IMR-90 (cell line): ENCODE measurements at places on chromosomes 12 and 14. TPM values are rescaled to one million over a fixed set of nuclear protein-coding genes. Genes with fewer than 3 reads are reported as not detected.

The CD163 gene
- polyA plus RNA-seq, result not detected in 2 replicates

The AJUBA gene
- polyA plus RNA-seq, result 46.3 and 46.4 TPM in 2 replicates

DNA sequence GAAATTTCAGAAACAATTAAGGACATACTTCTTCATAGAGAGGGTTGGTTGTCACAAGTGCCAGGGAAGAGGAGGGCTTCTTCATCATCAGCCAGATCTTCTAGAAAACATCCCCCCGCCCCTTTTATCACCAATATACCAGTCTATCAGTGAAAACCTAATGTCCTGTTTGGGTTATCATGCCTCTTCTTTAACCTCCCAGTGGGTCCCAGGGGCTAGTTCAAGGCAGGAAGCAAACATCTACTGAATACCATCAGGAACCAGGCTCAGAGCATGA lies 13.3 kb upstream of the KRT86 start:
- peaks cover 14% of the 10 kb centered on the region for H3K4me1 ChIP-seq
- no peak overlapping the region for H3K27ac ChIP-seq
- DNase-seq, result no peak
- no peak overlapping the region for H3K4me3 ChIP-seq

GRCh38 chr12:62294378-62294777 lies 34.2 kb downstream of the USP15 start:
- H3K4me1 ChIP-seq, result peaks cover 3% of the 10 kb centered on the region
- H3K27me3 ChIP-seq, result no peaks in the 10 kb centered on the region
- no peak overlapping the region for H3K4me3 ChIP-seq
- H3K36me3 ChIP-seq, result peaks cover 12% of the 10 kb centered on the region
- no peak for DNase-seq

- no peaks in the 10 kb centered on the region for H3K36me3 ChIP-seq
- no peak overlapping the region for H3K4me3 ChIP-seq
- H3K27ac ChIP-seq, result no peak overlapping the region
- H3K27me3 ChIP-seq, result no peaks in the 10 kb centered on the region
- DNase-seq, result peak; percentile 64
Measured at GRCh38 chr14:49940808-49941421, 48.0 kb downstream of the ARF6 start.

The TCL1B gene
- not detected in 2 replicates for polyA plus RNA-seq

GRCh38 chr14:24535737-24536136 lies 27.7 kb upstream of the CMA1 start:
- H3K36me3 ChIP-seq, result no peaks in the 10 kb centered on the region
- no peak overlapping the region for H3K4me3 ChIP-seq
- H3K27ac ChIP-seq, result no peak overlapping the region

- no peak for DNase-seq
- peaks cover 7% of the 10 kb centered on the region for H3K4me1 ChIP-seq
- no peak overlapping the region for H3K27ac ChIP-seq
- H3K36me3 ChIP-seq, result peaks cover 5% of the 10 kb centered on the region
- H3K4me3 ChIP-seq, result no peak overlapping the region
- H3K27me3 ChIP-seq, result no peaks in the 10 kb centered on the region
Measured at GRCh38 chr12:105343836-105344235, 13.3 kb downstream of the C12orf75 start.

The MMP19 gene
- 34.3 and 34.7 TPM in 2 replicates for polyA plus RNA-seq
